Anterior cingulate cortex (tissue), 58 donors: ENCODE measurements at places on chromosomes 12 and 14.
A peak's percentile ranks its signal among the peaks of the same experiment; 100 is the strongest.

- no peak for DNase-seq
Measured at GRCh38 chr12:94230357-94230905, 82.1 kb downstream of the PLXNC1 start.

GRCh38 chr12:14876833-14877232 is 8.8 kb downstream of the MGP start:
- no peak for DNase-seq

- peak; percentile 31 for DNase-seq
Measured at GRCh38 chr14:68794130-68794850, 1.4 kb upstream of the ZFP36L1 start.

GRCh38 chr12:121330692-121331091 is 21.5 kb downstream of the ANAPC5 start:
- DNase-seq: no peak

GRCh38 chr14:93113678-93114067 is 2.1 kb downstream of the ITPK1 start:
- DNase-seq: no peak

- no peak for DNase-seq
Measured at GRCh38 chr14:69921052-69921451, 41.8 kb downstream of the SMOC1 start.

GRCh38 chr12:131197490-131197889 is 243.8 kb downstream of the ADGRD1 start:
- DNase-seq: no peak

- DNase-seq: no peak
Measured at GRCh38 chr12:4036671-4037271, 163.6 kb upstream of the PARP11 start.

DNA sequence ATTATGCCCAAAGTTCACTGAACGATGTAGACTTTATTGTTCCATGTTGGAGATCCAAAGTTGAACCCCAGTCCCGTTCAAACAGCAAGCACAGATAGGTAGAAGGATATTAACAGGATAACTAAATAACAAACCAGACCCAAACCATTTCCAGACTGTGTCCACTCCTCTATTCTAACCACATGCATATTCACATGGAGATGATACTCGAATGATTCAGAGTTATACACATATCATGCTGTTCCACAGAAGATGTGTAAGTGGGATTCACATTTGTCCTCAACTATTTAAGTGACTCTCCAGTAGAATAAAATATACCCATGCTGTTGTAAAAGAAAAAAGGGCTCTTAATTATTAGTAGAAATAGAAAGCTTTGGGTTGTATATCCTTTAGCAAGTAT is 185.9 kb downstream of the ITPR2 start:
- no peak for DNase-seq

- DNase-seq: no peak
Measured at GRCh38 chr14:100041271-100041670, 24.0 kb upstream of the EVL start.

DNA sequence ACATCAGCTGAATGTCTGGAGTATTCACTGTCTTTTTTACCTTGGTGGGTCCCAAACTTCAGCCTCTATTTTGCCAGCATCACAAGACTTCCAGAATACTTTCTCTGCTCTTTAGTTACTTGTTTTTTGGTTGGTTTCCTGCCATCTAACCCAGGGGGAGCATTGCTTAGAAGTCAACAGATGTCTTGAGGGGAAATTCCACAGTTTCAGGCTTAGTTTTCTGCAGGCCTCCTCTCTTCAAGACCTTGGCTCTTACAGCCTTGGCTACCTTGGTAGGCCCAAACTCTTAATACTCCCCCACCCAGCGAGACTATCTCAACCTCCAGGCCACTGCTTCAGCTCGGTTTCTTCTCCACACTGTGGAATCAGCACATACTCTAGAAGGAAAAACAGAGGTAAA is 41.7 kb downstream of the NEDD1 start:
- DNase-seq: no peak

GRCh38 chr14:75289840-75290388 is 11.3 kb downstream of the FOS start:
- no peak for DNase-seq

GRCh38 chr12:10615532-10615931 is 2.1 kb upstream of the MAGOHB start:
- DNase-seq: no peak

DNA sequence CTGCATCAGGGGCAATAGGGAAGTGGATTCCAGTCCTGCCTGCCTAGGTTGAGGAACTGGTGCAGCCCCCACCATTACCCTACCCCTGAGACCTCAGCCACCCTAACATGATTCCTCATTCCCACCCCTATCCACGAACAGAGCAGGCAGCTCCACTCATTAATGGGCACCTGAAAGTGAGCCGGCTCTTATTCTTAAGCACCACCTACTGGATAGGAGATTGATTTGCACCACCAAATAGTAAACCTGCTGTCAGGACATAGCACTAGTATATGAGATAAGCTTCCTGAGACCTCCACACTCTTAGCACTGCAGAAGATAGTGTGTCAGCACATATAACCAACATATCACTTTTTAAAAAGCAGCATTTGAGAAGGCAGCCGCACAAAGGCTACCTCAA is 573.2 kb downstream of the SOX5 start:
- DNase-seq: no peak

DNA sequence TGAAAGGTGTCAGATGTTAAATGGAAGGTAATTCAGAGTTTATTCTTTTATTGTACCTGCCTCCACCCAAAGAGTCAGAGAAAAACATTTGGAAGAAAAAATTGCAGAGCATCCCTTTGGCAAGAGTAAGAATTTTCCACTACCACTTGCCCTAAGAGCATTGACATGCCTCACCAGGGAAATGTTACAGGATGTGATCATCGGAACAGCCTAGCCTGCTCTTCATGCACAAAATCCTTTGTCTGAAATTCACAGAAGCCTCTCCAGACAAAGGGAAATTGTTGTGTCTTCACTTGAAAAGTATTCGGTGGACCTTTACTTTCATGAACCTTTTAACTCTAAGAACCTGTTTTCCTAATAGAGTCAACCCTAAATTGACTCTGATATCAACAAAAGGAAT is 36.9 kb downstream of the ATP2A2 start:
- no peak for DNase-seq

- DNase-seq: no peak
Measured at GRCh38 chr14:99525699-99526080, 44.5 kb downstream of the CCNK start.

- no peak for DNase-seq
Measured at GRCh38 chr14:79375356-79375755, 835.9 kb downstream of the DIO2 start.

DNA sequence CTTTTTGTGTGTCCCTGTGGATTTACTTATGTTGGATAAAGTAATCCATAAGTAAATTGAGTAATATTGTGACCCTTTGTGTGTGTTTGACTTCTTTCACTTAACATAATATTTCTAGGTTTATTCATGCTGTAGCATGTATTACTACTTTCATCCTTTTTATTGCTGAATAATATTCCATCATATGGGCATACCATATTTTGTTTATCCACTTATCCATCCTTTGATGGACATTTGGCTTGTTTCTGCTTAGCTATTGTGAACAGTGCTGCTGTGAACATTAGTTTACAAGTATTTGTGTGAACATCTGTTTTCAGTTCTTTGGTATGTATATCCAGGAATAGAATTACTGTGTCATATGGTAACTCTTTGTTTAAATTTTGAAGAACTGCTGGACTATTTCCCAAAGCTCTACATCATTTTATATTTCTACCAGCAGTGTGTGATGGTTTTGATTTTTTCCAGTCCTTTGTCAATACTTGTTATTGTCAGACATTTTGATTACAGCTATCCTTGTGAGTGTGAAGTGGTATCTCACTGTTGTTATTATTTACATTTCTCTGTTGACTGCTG is 25.2 kb downstream of the G2E3 start:
- no peak for DNase-seq

- no peak for DNase-seq
Measured at GRCh38 chr12:31728289-31728916, 418 bp downstream of the AMN1 start.

DNA sequence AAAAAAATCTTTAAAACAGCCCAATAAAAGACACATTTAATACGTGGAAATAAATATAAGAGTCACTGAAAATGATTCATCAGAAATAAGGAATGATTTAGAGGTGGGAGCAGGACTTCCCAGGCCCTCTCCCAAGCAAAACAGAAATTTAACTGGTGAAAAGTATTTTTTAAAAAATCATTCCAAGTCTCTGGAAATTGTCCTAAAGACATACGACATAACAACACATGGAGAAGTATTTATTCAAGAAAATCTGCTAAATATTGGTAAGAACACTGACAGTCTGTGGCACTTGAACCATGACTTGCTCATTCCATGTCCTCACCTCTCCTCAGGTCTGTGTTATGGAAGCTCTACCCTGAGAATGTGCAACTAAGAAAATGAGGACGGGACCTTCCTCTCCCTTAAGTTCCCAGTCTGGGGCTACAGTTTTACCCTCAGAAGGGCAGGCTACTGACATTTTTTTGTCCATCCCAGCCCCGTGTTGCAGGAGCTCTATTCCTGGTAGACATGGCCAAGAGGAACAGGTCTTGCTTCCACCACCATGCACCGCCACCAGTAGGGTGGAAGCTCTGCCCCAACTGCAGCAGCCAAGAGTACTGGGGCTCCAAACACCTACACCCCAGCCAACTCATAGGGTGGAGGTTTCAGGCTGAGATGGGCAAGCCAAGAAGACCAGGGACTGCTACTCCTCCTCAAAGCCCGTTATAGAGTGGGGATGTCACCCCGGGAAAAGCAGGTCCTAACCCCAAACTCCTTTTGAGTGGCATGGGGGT is 193.0 kb downstream of the CRADD start:
- no peak for DNase-seq

- DNase-seq: peak; percentile 27
Measured at GRCh38 chr12:51951843-51952722, 584 bp downstream of the ACVR1B start.

- DNase-seq: no peak
Measured at GRCh38 chr14:105765893-105766614, 239.7 kb downstream of the TMEM121 start.

DNA sequence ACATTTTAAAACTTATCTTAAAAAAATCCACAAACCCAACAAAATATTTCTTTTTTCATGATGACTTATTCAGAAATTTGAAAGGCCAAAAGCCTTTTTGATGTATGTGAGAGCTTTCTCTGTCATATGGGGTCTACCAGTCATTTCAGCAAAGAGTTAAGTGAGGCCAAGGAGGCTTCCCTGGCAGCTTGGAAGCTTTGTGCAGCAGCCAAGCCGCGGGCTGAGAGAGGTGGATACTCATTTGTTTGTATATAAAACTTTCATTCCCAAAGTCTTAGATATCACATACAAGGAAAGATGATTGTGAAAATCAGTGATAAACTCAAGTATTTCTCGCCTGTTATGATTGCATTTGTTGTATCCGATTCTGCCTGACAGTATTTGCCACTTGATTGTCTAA is 48.5 kb upstream of the RNU6-8 start:
- no peak for DNase-seq

- no peak for DNase-seq
Measured at GRCh38 chr14:80310938-80311750, 99.8 kb upstream of the DIO2 start.

GRCh38 chr14:74609721-74610120 is 2.3 kb downstream of the LTBP2 start:
- no peak for DNase-seq

DNA sequence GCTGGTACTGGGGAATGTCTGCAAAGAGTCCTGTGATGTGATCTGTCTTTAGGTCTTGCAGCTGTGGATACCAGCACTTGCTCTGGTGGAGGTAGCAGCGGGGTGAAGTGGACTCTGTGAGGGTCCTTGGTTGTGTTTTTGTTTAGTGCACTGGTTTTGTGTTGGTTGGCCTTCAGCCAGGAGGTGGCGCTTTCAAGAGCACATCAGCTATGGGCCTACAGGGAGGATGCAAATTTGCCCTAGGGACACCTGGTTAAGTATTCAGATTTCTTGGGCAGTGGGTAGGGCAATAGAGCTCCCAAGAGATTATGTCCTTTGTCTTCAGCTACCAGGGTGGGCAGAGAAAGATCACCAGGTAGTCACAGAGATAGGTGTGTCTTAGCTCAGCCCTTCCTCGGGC is 63.8 kb downstream of the PTGER2 start:
- no peak for DNase-seq

- no peak for DNase-seq
Measured at GRCh38 chr12:59093073-59093772, 172.9 kb upstream of the LRIG3 start.

- DNase-seq: no peak
Measured at GRCh38 chr12:68018315-68018714, 29.1 kb downstream of the IFNG-AS1 start.

DNA sequence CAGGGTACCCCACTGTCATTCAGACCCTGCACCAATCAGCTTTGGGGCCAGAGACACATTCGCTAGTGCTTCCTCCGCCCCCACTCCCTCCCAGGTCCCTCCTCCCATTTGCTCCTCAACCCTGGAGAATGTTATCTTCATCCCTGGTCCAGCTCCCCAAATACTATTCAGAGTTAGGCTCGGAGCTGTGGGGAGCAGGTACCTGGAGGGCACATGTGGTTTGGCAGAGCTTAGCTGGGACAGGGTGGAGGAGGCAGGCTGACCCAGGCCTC is 19.5 kb downstream of the VSX2 start:
- no peak for DNase-seq

DNA sequence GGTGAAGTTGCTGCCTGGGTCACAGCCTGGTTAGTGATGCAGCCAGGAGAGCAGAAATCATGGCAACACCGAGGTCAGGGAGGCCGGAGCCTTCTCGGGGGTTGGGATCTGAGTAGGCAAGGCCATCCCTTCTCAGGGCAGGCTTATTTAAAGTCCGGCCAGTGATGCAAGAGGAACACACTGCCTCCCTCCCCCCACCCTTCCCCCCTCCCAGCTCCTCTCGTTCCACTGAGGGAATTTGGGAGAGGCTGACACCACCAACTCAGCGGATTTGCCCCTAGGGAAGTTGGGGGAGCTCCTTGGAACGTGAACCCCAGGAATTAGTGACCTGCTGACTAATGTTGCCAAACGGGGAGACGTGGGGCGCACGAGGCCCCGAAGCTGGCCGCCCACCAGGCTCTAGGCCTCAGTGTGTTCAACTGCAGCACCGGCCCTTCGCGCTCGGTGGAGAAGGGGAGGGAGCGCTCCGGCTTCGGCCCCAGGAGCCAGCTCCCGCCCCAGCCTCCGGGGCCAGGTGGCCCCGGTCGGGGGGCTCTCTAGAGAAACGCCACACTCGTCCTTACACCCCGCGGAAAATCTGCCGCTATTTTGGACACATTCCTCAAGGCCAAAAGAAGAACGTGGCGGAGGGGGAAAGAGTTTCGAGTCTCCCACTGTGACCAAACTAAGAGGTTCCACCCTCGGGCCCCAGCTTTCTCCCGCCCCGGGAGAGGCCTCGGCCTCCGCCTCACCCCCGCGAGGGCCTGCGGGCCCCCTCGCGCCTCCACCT is 1.6 kb downstream of the CTDSP2 start:
- no peak for DNase-seq

DNA sequence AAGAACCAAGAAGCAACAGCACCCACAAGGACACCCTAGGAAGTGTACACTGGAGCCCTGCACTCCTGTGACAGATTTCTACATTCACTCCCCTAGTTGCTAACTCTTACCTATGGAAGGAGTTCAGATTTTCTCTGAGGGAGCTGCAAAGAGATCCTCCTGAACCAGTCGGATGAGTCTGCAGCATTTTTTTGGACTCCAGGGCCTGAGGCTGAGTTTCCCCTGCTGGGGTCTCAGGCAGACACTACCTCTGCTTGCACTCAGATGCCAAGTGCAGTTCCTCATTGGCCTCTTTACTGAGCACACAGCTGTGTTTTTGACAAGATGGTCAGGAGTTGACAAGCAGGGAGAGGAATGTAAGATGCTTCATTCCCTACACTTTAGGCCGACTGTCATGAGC is 153.2 kb upstream of the RBM19 start:
- no peak for DNase-seq
